ENCODE measurements at places on chromosomes 6 and 20.

DNA sequence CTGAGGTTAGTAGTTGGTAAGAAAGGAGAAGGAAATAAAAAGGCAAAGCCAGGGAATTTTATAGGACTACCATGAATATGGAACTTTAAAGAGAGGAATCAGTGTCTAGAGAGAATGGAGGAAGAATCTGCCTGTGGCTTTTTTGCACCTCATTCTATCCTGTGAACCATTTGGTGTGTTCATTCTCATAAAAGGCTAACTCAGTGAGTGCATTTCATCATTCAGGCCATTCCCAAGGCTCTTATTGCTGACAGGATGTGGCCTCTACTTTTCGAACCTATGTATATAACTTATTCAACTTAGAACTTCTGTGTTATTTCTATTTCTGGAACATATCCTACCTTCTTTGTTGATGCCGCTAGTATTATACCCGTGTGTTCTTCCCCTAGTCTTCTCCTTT is 27.1 kb downstream of the HSF2 start:
- no peak for DNase-seq

GRCh38 chr6:82555801-82556200 is 192.2 kb downstream of the TPBG start:
- DNase-seq: no peak

- DNase-seq: no peak
Observed at GRCh38 chr20:61633004-61633403, 380.9 kb downstream of the CDH4 start.

DNA sequence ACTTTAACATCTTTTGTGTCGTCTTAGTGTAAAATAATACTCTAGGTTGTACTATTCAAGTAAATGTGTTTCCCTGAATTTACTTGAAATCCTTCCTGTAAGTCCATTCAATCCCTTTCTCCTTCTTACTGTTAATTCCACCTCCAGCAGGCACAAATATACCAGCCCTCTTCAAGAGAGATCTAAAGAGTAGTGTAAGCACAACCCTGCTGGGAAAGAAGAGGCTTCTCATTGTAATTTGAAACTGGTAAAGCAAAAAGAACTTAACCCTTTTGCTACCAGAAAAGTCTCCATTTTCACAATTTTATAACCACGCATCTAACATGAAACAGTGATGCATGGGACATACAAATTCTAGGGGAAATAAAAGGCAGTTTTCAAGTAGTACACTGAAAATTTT is at the start of gene BMP5:
BMP5 (minus strand) TSS at position 191 of the 400 bp plus-strand sequence. CDS start 725 bp downstream, outside the sequence.
- no peak for DNase-seq

DNA sequence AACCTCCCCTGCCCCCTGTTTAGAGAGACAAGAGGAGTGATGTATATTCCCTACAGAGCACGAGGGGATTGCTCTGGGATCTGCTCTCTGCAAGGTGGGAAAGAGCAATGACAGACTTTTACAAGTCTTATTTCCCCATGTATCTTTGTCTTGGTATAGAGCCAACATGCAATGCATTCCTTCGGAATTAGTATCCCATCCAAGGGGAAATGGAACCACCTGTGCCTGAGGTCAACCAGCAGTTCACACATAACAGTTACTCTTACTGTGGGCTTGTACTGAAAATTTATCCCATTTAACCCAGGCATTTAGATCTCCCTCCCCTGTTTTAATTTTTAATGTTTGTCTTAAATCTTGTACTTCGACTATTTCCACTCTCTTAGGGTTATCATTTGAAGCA is 250.4 kb downstream of the C6orf118 start:
- no peak for DNase-seq

DNA sequence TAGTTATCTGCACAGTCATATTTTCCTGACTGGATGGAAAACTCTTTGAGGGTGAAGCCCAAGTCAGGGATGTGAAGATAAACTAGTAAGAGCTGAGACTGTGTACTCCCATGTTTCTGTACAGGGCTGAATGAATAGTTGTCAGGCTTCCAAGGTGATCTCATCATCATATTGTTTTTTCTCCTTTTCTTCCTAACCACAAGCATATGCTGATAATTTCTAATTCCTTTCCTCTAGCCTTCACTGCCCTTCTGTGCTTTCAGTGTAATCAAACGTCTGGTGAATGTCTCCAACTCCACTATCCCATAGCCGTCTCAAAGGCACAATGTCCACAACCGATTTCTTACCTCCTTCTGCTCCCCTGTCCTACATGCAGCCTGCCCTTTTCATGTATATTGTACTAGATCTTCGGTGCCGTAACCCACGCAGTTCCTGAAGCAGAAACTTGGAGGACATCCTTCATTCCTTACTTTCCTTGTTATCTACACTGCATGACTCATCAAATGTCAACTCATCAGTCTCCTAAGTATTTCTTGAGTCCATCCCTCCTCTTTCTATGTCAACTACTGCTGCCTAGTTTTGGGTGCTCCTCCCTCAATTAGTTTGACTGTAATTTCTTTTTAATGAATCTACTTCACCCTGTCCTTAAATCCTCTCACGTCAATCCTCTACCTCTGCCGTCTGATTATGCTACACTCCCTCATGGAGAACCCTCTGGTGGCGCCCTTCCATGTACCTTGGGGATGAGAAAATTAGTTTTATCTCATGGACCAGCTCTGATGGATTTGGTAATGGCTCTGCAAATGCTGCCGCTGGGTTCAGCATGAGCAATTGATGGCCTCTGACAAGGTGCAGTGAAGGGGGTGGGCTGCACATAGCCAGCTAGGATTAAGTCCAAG is 21.9 kb downstream of the NCOA7 start:
- no peak for DNase-seq

DNA sequence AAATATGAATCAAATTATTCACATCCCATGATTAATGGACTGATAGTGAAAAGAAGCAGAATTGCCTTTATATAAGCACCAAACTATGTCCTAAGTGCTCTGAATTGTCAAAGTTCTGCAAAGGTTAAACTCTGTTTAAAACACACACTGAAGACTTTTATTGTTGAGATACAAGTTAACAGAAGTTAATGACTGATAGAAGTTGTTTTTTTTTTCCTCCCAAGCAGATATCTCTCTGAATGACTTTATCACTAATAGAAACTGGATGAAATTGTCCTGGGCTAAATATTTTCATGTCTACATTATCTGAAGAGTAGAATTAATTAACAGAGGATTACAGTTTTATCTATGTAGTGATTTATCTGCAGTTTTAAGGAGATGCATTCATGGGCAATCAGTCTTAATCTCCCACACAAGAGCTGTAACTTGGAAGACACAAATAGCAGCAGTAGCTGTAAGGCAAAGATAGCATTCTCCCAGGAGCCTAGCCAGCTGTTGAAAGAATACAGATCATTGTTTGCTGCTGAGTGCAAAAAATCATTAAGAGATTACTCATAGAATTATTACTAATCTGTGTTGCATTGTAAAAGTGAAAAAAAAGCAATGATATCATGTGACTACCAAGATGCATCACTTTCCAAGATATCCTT is 49.9 kb downstream of the BMP5 start:
- DNase-seq: no peak

DNA sequence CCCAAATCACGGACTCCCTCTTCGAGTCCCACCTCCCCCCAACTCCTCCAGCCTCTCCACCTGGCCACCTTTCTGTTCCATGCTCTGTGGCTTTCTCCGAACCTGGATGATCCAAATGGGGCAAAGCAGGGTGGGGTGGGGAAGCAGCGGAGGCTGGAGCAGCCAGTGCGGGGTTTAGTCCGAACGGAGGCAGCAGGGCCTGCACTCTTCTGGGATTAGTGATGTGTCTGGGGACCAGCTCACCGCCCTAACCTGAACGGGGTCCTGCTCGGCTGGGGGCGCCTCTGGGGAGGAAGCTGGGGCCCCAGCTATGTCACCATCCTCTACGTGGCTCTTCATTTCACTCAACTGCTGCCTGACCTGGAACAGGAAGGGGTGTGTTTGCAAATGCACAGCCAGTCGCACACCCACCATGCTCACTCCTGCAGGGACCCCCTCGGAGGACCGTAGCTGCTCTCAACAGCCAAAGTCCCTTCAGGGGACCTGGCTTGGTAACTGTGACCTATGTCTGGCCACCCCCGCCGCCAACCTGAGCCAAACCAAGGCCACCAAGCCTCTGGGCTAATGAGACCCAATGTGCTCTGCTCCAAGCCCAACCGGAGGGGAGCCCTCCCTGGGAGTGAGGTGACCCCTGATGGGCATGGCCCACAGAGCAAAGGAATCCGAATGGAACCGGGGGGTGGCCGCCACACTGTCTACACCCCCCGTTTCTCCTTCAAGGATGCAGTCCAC is 46.8 kb downstream of the DSTN start:
- no peak for DNase-seq

- DNase-seq: no peak
Observed at GRCh38 chr20:31710423-31711108, 12.1 kb downstream of the BCL2L1 start.
